ENCODE measurements at places on chromosomes 1 and 21.

DNA sequence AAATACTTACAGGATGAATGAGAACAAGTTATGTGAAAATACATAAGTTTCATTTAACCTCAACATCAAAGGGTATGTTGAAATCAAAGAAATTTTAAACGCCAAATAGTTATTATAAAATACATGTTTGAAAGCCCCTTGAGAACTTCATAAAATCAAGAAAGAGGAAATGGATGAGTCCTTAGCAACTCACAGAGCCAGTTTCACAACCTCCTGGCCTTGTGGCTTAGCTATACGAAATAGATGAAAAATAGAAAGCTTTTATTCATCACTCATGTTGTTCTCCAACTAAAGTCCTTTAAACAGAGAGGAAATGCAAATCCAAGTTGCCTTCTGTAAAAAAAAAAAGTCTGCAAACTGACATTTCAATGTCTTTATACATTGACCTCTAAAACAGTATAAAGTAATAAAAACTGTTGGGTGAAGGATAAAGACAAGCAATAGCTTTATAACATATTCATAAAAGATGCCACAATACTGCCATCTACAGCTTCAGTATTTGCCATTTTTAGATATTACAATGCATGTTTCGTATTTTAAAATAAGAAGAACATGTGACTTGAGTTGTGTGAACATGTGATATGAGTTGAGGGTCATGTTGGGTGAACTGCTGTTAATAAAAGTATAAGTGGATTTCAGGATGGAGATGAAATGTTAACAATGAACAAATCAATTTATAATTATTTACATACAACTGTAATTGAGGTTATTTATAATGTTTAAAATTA is 847.8 kb downstream of the MRPL39 start:
- no peak for DNase-seq

GRCh38 chr1:222301652-222302051 is 246.3 kb downstream of the HHIPL2 start:
- DNase-seq: no peak

GRCh38 chr1:224779536-224779935 is 149.9 kb upstream of the DNAH14 start:
- no peak for DNase-seq

DNA sequence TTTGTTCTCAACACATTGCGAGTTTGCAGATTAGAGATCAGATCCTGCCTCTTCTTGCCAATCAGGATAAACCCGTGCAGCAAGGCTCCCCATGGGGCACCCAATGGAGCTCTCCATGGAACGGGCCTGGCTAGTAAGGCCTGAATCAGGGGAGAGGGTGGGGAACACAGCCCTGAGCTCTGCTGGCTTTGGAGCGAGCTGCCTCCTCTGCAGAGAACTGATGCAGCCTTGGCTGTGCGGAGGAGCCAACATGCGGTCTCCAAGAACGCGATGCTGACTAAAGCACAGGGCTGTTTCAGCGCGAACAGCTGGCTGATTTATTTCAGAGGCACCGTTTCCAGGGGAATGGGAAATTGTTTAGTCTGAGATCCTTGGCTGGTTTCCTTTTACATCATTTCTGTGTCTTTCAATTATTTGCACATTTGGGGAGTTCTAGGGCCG is 139.7 kb downstream of the TSEN15 start:
- no peak for DNase-seq

- no peak for DNase-seq
Observed at GRCh38 chr1:198636391-198636790, 2.4 kb upstream of the PTPRC start.

- DNase-seq: no peak
Observed at GRCh38 chr1:89254658-89255287, 17.9 kb downstream of the GBP5 start.

GRCh38 chr1:183932412-183932811 is 105.1 kb downstream of the COLGALT2 start:
- no peak for DNase-seq

GRCh38 chr1:161037661-161038522 is 872 bp downstream of the TSTD1 start:
- DNase-seq: no peak

DNA sequence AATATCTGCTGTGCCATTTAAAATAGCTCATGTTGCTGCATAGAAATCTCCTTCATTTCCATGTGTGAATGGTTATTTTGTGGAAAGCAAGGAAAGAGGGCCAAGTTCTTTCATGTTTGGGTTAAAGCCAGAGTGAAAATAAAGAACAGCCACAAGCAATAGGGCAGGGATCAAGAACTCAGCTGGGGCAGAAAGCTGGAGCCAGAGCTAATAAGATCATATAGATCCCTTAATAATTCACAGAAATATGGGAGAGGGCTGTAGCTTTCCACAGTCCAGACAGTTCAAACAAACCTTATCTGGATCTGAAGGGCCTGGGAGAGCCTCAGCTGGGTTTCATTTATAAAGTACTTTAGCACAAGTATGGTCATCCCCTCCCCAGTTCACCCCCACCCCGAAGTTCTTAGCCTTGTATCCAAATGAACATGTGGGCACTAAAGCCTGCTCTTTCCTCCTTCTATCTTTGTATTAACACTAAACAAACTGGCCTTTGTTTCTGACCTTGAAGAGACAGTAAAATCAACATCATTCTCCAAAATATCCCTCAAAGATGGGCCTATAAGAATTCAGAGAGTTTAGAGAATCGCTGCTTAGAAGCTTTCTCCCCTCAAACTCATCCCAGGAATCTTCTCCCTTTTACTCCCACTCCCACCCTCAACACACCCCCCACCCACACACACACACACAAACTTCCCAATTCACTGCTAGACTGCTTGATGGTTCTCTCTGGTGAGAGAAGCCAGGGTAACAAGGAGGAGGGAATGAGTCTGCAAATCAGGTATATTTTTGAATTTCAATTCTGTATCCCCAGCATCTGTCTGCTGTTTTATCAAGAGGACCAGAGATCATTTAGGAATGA is 41.7 kb downstream of the UTP25 start:
- DNase-seq: no peak

- DNase-seq: no peak
Observed at GRCh38 chr1:27649306-27649635, 14.3 kb upstream of the FGR start.

DNA sequence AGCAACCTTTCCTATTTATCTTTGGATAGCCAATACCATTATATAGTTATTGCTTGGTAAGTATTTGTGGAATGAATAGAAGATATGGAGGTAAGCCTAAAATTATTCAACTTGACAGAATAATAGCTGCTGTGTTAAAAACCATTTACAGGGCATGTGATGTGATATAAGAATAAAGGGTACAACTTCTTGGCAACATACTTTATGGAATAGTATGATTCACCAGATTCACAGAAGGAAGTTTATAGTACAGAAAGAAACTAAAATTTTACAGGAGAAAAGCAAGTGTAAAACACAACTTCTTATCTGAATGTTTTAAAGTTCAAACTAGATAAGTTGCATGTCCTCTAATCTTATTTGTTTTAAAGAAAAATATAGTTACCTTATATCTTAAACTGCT is 186.4 kb upstream of the ZRANB2 start:
- no peak for DNase-seq

DNA sequence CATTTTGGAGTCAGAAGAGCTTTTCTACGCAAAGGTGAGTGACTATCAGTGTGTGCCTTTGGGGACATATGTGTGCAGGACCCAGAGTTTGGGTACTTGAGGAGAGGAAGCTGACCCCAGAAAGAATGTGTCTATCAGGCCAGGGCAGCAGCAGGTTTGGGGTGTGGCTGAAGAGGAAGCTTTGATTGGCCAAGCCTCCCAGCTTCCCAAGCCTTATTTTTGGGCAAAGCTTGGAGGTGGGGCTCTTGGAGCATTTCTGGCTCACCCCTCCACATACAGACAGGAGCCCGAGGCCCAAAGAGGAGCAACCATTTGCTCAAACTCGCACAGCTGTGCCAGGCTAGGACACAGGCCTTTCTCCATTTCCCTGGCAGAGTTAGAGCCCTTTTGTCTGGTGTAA is 4.7 kb downstream of the GPR3 start:
- no peak for DNase-seq

GRCh38 chr1:8816831-8817411 is 519 bp downstream of the RERE start:
- peak; percentile 63 for DNase-seq

GRCh38 chr1:93707956-93708355 is 26.3 kb upstream of the BCAR3 start:
- no peak for DNase-seq

DNA sequence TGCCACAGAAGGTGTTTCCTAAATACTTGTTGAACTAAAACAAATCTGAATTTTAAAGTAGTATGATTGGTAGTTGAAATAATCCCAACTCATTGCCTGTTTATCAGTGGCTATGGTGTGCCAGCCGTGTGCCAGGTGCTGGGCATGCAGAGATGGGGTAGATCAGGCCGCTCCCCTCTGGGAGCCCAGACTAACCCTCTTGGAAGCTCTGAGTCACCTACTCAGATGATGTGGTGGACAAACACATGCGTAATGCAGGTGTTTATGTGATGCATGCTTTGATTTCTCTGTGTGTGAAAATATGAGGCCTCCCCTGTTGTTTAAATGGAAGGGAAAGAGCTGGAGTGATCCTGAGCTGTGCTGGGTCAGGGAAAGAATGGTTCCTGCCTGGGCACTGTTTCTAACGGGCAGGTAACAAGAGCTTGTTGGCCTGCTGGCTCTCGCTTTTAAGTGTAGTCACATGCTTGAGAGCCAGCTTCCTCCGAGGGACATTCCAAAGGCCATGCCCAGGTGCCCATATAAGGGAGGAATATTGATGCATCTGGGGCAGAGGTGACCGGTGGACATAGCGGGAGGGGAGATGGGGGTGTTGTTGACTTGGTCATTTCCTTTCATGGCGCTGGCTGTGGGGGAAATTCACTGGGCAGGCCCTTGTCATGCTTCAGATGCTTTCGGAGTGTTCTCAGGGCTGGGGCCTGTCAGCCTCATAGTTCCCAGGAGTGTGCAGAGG is 10.2 kb downstream of the MFN2 start:
- DNase-seq: no peak

DNA sequence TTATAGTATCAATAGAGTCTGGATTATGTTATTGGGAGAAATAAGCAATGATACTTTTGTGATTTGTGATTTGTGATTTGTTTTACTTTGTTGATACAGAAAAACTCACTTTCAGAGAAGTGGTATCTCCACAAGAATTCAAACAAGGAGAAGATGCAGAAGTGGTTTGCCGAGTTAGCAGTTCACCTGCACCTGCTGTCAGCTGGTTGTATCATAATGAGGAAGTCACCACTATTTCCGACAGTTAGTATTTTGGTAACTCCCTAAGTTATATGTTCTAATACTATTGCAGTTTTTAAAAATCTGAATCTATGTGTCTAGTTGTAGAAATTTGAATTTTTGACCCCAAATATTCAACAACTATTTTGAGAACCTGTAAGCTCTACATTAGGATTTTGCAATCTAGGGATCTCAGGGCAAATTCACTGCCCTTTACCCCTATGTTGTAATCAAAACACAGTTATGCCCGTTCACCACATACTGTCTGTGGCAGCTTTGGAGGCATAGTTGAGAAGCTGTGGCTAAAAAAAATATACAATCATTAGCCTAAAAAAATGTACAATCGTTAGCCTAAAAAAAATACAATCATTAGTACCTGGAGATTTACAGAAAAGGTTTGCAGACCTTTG is 288.1 kb downstream of the NCAM2 start:
- no peak for DNase-seq

- no peak for DNase-seq
Observed at GRCh38 chr1:209769971-209770370, 14.1 kb downstream of the TRAF3IP3 start.

DNA sequence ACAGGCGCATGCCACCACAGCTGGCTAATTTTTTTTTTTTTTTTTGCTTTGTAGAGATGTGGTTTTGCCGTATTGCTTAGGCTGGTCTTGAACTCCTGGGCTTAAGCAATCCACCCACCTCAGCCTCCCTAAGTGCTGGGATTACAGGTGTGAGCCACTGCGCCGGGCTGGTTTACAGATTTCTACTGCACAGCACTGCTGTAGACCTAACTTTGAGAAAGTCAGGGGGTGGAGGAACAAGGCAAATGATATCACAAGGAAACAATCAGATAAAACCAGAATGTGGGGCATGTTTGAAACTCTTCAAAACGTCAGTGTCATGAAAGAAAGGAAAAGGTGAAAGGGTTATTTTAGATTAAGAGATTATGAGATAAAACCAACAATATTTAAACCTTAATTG is 45.3 kb downstream of the URB2 start:
- DNase-seq: no peak

- no peak for DNase-seq
Observed at GRCh38 chr1:238176441-238176840, 285.7 kb upstream of the ZP4 start.

DNA sequence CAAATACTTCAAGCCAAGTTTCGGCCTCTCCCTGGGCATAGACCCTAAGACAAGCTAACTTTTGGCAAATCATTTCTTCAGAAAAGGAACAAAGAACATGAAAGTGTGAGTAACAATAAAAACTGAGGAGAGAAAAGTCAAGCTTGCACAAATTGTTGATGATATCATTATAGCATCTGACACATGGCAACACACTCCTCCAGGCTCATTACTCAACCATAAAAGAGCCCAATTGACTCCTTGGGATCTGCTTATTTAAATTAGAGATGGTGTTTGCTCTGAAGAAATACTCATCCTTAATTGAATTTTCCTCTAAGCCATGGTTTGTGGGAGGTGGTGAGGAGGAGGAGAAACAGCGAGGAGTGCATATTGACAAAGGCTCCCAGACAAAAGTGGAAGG is 54.5 kb downstream of the TNFSF4 start:
- no peak for DNase-seq

- no peak for DNase-seq
Observed at GRCh38 chr21:35376406-35377135, 327.5 kb upstream of the RUNX1 start.

- no peak for DNase-seq
Observed at GRCh38 chr1:44685881-44686280, 11.4 kb downstream of the ARMH1 start.

- DNase-seq: no peak
Observed at GRCh38 chr1:239861985-239862384, 229.7 kb upstream of the FMN2 start.

GRCh38 chr1:105785021-105785420 is 1271.5 kb upstream of the PRMT6 start:
- DNase-seq: no peak

DNA sequence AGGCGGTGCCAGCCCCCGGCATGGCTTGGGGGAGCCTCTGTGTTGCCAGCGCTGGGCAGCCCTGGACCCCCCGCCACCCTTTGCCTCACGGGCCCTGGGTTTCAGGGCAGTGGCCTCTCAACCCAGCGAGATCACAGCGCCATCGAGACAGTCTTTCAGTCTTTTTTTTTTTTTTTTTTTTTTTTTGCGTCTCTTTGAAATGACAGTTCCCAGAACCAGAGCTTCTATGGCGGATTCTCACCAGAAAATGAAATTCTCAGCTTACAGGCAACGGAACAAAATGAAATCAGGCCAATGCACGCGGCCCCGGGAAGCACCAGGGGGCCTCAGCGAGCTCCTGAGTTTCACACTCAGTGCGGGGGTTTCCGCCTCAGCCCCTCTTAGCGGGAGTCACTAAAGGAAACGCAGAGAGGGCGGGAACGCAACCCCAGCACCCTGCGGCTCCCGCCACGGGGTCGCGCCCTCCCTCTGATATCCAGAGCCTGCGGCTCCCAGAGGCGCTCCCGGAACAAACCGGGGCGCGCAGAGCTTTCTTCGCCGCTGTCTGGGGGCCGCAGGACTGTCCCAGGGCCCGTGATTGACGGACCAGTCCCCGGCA is 8.0 kb upstream of the COL6A1 start:
- peak; percentile 91 for DNase-seq

- no peak for DNase-seq
Observed at GRCh38 chr1:100265562-100265930, 470 bp upstream of the RTCA start.

Measured in islet precursor cell (in vitro differentiated cells).